Stimulated activated CD8-positive, alpha-beta memory T cell treated with anti-CD3 and anti-CD28 coated beads, Interleukin-4, amount 100 ng/mL, for 1 hour (primary cell): ENCODE measurements at places on chromosomes 4 and X.

DNA sequence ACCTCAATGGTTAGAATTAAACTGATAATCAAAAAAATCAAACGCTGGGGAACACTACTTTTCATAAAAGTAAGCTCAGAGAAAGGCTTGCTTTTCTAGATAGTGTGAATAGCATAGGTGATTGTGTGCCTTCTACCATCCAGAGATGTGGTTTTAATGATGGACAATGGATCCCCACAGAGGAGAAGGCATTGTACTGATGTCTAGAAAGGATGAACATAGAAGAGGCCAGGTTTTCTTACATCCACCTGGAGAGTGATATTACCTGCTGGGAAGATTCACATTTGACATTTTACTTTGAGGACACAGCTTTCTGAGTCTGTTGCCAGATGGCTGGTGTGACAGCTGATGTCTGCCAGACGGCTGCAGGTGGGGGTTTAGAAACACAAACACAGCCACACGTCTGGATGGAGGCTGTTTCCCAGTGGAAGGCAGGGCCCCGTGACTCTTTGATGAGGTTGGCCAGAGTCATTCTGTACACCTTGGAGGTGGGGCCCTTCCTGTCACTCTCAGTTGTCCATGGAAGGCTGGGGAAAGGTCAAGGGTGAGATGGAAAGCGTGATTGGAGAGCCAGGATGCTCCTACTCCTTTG lies 114.4 kb downstream of the PSAPL1 start:
- DNase-seq: no peak

GRCh38 chr4:188492886-188493285 lies 353.6 kb downstream of the TRIML1 start:
- no peak for DNase-seq

DNA sequence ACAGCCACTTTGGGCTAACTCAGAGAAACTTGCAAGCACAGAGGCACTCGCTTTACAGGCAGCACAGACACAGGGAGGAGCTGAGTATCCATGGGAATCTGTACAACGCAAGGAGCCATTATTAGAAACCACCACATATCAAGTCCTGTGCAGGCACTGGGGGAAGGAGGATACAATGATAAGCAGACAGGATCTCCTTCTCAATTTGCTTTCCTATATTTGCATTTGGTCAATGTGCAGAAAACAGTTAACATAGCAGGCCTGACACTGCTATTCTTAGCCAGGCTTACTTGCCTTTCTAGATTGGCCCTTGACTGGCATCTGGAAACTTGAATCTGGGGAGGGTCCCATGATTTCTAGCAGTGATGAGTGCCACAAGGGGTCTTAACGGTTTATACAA lies 65.8 kb downstream of the TEC start:
- no peak for DNase-seq

GRCh38 chr4:161929956-161930355 lies 233.8 kb downstream of the FSTL5 start:
- no peak for DNase-seq

- no peak for DNase-seq
Measured at GRCh38 chrX:40152741-40153344, 55.1 kb upstream of the BCOR start.

DNA sequence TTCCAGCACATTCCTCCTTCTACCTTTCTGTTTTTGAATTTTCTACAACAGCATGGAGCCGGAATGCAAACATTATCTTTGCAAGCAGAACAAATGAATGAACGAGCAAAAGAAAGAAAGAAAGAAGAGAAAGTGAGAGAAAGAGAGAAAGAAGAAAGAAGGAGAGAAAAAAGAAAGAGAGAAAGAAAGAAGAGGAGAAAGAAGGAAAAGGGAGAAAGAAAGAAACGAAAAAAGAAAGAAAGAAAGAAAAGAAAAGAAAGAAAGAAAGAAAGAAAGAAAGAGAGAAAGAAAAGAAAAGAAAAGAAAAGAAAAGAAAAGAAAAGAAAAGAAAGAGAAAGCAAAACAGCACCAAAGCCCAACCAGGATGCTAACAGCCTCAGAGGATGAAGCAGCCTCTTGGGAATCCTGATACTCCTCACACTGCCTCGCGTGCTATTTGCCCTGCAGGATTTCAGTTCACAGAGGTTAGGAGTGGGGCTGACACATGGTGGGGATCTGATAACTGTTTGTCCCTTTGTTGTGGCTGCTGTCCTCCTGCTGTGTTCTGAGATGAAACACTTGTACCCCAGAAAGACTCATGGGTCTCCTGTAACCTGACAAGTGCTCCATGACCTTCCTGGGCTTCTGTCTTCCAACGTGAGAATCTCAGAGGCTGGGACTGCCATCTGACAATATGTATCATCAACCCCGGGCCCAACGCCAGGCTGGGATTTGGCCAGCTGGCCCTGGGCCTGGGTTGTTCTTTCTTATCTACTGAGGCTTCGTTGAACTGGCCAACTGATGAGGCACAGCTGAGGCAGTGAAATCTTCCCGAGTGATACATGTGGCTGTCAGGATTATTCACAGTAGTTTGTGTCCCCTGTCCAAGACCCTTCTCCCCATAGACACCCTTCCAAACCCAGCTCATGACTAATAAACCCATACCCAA lies 61.0 kb downstream of the SEPSECS start:
- DNase-seq: no peak

DNA sequence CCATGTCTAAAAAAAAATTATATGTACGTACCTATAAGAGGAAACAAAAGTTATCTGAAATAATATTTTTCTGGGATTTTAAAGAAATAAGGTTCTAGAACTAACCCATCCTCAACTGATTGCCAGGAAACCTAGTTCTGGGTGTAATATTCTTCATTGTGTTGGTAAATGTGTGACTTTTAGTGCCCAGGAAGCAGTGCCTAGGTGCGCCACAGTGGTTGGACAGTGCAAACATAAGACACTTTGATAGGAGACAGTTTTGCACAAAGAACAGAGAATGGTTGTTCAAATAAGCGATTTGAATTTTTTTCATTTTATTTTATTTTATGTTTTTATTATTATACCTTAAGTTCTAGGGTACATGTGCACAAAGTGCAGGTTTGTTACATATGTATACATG lies 22.0 kb upstream of the PTTG2 start:
- DNase-seq: no peak

DNA sequence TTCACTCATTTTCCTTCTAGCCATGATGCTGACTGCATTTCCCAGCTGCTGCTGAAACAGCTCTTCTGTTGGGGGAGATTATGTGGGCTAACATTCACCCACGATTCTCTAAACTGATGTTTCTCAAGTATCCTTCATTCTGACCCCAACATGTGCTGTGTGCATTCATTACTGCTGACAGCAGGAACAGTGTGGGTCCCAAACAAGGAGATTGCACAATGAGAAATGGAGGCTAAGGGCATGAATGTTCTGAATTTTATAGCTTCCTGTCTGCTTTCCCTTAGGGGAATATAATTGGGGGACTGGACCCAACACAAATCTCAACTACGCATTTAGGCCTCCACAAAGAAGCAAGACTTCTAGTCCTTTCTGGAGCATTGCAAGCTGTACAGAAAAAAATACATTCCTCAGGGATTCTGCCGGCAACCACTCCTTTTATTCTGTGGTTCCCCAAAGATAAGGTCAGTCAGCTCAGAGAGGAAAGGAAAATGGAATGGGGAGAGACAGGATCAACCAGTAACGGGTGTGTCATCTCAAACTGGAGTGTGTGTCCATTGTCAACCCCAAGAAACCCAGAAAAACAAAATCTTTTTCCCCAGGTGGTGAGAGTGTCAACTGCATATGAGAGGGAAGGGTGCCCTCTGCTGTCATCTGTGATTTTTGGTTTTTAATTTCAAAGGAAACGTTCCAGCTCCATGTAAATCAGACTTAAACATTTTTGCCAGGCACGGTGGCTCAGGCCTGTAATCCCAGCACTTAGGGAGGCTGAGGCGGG lies 81.5 kb upstream of the EGFL6 start:
- no peak for DNase-seq

- DNase-seq: no peak
Measured at GRCh38 chr4:99352602-99353537, at the start of gene ADH1C. TSS of gene ADH1C (minus strand) at chr4:99352746. CDS start at chr4:99352675, 71 bp downstream.

GRCh38 chrX:97524997-97525396 lies 641.3 kb downstream of the RPA4 start:
- DNase-seq: no peak

GRCh38 chrX:136742721-136743379 lies 37.9 kb downstream of the ARHGEF6 start:
- DNase-seq: no peak

DNA sequence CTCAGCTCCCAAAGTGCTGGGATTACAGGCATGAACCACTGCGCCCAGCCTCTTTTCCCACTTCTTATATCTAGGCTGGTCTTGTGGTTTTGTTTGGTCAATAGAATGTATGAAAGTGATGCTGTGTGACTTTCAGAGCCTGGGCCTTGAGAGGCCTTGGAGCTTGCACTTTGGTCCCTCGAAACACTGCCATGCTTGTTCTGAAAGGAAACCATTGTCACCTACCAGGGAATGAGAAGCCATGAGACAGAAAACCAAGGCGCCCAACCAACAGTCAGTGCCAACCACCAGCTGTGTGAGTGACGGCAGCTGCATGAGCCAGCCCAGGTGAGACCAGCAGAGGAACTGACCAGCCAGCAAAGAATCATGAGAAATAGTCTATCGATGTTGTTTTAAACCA lies 57.4 kb downstream of the SCD5 start:
- DNase-seq: no peak

DNA sequence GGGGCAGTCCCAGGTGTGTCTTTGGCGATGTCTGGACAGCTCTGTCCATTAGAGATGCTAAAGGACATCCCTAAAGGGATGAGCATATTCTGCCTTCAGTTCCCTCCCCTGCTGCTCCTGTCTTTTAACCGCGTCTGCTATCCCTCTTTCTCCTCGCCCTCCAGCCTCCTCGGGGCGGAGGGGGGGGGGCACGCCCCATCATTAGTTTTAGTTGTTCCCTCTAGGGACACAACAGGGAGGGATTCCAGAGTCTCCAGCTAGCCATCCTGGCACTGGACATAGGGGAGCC lies 1.1 kb downstream of the MSL3 start:
- no peak for DNase-seq

GRCh38 chrX:113315927-113316326 lies 475.3 kb upstream of the AMOT start:
- no peak for DNase-seq

- DNase-seq: no peak
Measured at GRCh38 chrX:54171527-54172250, 11.4 kb downstream of the FAM120C start.

DNA sequence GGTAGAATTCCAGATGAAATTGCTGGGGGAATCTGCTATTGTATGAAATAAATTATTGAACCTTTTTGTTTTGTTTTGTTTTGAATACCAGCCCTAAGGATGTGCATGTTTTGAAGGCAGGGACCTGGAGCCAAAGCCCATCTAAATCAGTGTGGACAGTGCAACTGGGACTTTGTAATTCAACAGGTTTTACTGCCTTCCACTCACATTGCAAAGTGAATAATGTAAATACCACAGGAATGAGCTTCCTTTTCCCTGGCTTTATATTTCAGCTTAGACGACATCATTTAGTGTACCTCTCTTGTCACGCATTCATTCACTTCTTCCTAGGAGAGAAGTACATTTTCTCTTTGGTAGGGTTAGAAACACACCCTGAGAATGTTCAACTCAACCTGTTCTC lies 795.0 kb downstream of the CENPC start:
- DNase-seq: no peak

DNA sequence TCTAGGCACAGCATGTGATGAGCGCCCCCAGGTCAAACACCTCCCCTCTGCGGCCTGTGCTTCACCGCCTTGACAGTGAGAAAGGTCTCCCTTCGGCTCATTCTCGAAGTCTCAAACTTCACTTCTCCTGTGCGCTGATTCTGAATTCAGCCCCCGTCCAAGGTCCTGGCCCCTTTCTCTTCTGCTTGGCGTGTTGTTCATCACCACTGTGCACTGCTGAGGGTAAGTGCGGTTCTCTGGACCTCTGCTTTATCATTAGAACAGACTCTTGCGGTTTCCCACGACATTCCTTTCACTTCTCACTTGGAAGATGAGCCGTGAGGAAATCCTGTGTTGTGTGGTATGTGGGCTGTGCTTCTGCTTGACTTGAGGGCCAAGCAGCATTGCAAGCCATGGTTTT lies 11.9 kb downstream of the HTT-AS start:
- no peak for DNase-seq

GRCh38 chr4:168928346-168928745 lies 81.7 kb downstream of the CBR4 start:
- no peak for DNase-seq
